Right lobe of liver (tissue), 6 donors: ENCODE measurements at places on chromosomes 12 and 14. TPM values are rescaled to one million over a fixed set of nuclear protein-coding genes. Genes with fewer than 3 reads are reported as not detected.

TAS2R50 gene
- 0.60 TPM for total RNA-seq

MARK3 gene
- 26.7 TPM for total RNA-seq

SLC4A8 gene
- total RNA-seq: 0.20 TPM

BIN2 gene
- total RNA-seq: 5.8 TPM

TBX5 gene
- total RNA-seq: not detected

RBMS2 gene
- total RNA-seq: 4.0 TPM

TRPV4 gene
- total RNA-seq: 5.8 TPM

KLRC1 gene
- not detected for total RNA-seq

HHIPL1 gene
- total RNA-seq: 0.49 TPM

TMPRSS12 gene
- total RNA-seq: not detected

TC2N gene
- total RNA-seq: 1.0 TPM

OTUB2 gene
- 3.7 TPM for total RNA-seq

DDX54 gene
- 30.7 TPM for total RNA-seq

RNASE1 gene
- total RNA-seq: 31.8 TPM

KERA gene
- total RNA-seq: not detected

LRTM2 gene
- not detected for total RNA-seq

NINJ2 gene
- 15.3 TPM for total RNA-seq

CCDC197 gene
- not detected for total RNA-seq

CFAP73 gene
- total RNA-seq: not detected

PXN gene
- 18.5 TPM for total RNA-seq

STAB2 gene
- 24.3 TPM for total RNA-seq

KRT75 gene
- total RNA-seq: not detected

LRRC43 gene
- total RNA-seq: not detected

UBR7 gene
- total RNA-seq: 16.6 TPM

FAIM2 gene
- total RNA-seq: not detected

KRT73 gene
- total RNA-seq: not detected

RPL10L gene
- not detected for total RNA-seq

MSRB3 gene
- 5.6 TPM for total RNA-seq

ATG14 gene
- total RNA-seq: 4.0 TPM

IL22 gene
- not detected for total RNA-seq

FOXN4 gene
- total RNA-seq: 0.06 TPM

CLEC14A gene
- total RNA-seq: 9.2 TPM

RD3L gene
- not detected for total RNA-seq

KITLG gene
- total RNA-seq: 0.67 TPM

APOF gene
- total RNA-seq: 199 TPM

IL26 gene
- not detected for total RNA-seq

HOXC11 gene
- total RNA-seq: not detected

SMAGP gene
- total RNA-seq: 5.7 TPM

PPP1R1A gene
- 16.2 TPM for total RNA-seq
